ENCODE measurements at places on chromosomes 3 and 15. TPM values are rescaled to one million over a fixed set of nuclear protein-coding genes. Genes with fewer than 3 reads are reported as not detected.

UBE3A gene
- total RNA-seq, result 22.5 TPM

CD200 gene
- total RNA-seq, result not detected

C2CD4A gene
- 0.10 TPM for total RNA-seq

MKRN2OS gene
- not detected for total RNA-seq

CHDH gene
- 3.1 TPM for total RNA-seq

PSTPIP1 gene
- not detected for total RNA-seq

ACAD11 gene
- 8.0 TPM for total RNA-seq

GATA2 gene
- 3.7 TPM for total RNA-seq

RARRES1 gene
- total RNA-seq, result 6.8 TPM

CAND2 gene
- total RNA-seq, result 0.37 TPM

SLC12A1 gene
- not detected for total RNA-seq

OR4F6 gene
- total RNA-seq, result not detected
